ENCODE measurements at places on chromosomes 2 and 18.

GRCh38 chr2:182473635-182474034, 46.8 kb upstream of the PDE1A start:
- DNase-seq = no peak

DNA sequence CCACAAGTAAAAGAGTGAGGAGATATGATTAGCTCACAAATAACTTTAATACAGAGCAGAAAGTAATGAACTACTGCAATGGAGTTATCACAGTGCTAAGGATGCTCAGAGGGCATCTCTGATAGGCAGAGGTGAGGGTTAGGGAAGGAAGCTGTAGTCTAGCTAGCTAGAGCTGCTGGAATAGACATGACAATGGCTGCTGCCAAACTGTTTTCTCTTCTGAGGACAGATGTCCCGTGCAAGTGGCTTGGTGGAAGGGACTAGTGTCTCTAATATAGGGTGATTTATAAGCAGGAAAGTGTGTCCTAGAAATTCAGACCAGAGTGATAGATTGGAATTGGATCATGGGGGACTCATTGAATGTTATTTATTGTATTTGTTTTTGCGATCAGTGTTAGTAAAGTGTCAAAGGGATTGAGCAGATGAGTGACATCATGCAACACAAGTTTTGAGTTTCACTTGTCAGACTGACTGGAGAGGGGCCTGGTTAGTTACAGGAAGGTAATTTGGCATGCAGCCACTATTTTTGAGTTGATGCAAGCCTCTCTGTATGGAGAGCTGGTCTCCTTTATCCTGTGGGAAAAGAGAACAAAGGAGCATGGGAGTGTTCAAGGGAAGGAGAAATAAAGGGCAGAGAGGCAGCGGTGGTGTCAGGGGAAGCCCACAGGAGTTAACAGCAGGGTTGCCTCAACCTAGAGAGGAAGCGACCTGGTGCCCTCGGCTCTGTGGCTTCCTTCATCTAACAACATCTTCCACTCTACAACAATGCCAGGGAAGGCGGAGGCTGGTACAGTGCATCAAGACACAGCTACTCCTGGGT, 1.9 kb downstream of the CTLA4 start:
- DNase-seq = peak; percentile 76

GRCh38 chr2:127182626-127183458, 37.3 kb downstream of the CYP27C1 start:
- no peak for DNase-seq

- no peak for DNase-seq
Measured at GRCh38 chr18:45488645-45489044, 126.6 kb upstream of the SLC14A2 start.

DNA sequence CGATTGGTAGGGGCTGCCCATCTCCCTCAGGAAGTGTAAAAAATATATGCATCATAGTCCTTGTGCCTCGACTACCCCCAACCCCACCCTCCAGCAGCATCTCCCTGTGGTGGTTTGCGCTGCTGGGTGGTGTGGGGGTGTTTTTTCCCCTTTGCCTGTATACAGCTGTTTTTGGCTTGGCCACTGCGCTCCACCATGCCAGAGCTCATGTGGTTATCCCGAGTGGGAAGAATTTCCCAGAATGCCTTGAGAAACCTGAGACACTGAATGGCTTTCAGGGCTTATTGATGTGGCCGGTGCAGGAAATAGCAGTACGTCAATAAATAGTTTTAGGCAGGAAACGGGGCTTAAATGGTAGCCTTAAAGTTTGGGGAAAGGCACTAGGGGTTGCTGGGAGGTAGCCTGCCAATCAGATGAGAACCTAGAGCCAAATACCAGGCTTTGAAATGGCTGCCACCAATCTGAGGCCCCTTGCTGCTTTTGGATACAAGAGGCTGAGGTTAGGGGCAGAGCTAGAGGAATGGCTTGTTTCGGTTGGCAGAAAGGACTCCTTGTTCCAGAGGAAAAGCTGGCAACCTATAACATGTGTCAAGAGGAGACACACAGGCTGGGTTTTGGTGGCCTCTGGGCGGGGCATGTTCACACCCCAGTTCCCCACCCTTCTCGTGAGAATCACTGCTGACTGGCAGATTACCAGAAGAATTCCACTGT, 144.1 kb downstream of the SMAD7 start:
- peak; percentile 68 for DNase-seq

- DNase-seq = no peak
Measured at GRCh38 chr2:114729026-114729425, 286.6 kb downstream of the DPP10 start.

- DNase-seq = no peak
Measured at GRCh38 chr2:157839162-157839801, 36.8 kb downstream of the ACVR1 start.

DNA sequence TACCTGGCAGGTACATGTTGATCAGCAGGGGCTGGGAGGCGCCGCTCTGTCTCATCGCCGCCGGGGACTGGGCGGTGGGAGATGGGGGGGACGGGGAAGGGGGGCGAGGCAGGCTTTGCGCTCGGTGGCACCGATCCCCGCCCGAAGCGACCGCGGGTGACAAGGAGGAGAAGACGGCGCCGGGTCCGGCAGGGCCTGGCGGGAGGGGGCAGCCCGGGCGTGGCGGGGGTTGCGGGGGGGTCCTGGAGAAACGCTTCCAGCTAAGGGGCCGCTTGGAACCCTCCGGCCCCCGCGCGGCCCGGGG, at the start of gene FEV:
TSS of gene FEV (minus strand) at position 164 of the 304 bp plus-strand sequence. CDS start at position 55, 109 bp downstream.
- no peak for DNase-seq

DNA sequence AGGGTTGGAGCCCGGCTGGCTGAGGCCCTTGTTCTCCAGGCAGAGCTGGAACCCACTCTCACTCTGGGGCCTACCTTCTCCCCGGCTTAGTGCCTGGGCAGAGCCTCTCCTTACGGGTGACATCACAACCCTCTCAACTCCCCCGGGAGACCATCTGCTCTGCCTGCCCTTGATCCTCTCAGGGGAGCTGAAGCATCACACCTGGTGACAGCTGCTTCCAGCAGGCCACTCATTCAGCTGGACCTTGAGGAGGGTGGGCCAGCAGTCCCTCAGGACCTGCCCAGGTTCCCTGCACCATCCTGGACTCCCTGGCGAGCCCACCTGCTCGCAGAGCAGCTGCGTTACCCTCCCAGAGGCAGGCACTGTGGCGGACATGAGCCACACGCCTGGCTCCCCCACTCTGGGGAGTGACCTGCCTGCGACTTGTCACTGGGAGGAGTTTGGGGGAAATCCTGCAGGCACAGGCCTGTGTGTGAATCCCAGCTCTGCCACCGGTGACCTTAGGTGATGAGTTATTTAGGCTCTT, 13.1 kb downstream of the HS6ST1 start:
- no peak for DNase-seq

- DNase-seq = no peak
Measured at GRCh38 chr2:200135082-200135481, 171.4 kb upstream of the SPATS2L start.

GRCh38 chr2:75571730-75572430, 11.1 kb upstream of the EVA1A start:
- DNase-seq = no peak

DNA sequence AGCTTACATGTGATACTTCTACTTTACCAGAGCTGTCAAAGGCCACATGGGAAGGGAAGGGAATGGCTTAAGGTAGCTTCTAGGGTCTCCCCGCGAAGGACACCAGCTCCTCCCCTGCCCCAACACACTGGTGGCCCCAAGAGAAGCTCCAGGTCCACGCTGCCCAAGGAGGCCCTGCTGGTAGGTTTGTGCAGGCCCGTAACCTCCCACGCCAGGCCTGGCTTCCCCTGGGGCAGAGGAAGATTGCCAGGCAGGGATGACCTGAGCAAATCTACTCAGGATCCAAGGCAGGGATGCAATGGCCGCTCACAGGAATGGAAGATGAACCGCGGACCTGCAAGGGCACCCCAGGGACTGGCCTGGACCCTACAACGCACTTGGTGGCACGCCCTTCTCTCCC, 205.1 kb downstream of the MGAT5 start:
- DNase-seq = no peak

DNA sequence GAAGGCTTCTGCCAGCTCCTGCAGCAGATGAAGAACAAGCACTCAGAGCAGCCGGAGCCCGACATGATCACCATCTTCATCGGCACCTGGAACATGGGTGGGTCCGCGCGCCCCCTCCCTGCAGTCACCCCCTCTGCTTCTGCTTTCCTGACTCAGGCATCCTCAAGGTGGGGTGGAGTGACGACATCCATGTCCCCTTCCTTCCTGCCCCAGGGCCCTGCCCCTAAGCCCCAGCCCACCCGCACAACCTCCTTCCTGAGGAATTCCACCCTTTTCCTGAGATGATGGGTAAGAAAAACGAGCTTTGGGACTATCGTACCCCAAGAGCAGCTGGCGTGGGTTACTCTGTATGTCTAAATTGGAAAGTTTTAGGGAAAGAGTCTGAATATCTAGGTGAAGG, 89.7 kb upstream of the ATG16L1 start:
- no peak for DNase-seq
